ENCODE measurements at places on chromosomes 3 and 15.

- DNase-seq, result no peak
These were observed 163.6 kb downstream of the CHSY1 start for GRCh38 chr15:101088271-101088670.

DNA sequence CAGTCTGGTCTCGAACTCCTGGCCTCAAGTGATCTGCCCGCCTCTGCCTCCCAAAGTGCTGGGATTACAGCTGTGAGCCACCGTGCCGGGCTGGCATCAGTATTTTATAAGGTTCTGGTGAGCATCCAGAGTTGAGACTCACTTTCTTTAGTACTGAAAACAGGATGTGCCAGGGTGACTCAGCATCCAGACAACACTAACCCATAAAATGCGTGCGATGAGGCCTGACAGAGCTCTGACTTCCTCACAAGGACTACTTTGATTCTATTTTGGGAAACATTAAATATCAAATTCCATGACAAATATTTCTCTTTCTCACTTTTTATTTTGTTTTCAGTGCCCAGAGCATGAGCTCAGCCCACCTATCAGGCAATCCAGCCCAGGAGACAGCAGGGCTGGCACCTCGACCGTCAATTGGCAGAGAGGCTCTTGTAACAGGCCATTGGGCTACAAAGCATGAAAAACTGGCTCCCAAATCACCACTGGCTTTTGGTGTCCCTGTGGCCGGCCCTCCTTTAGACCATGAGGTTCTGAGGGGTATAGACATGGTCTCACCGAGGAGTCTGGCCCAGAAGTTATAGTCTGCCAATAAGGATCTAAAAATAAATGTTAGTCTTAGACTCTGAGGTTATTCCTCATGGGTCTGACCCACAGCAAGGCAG lies 75.0 kb downstream of the FEM1B start:
- DNase-seq, result no peak

DNA sequence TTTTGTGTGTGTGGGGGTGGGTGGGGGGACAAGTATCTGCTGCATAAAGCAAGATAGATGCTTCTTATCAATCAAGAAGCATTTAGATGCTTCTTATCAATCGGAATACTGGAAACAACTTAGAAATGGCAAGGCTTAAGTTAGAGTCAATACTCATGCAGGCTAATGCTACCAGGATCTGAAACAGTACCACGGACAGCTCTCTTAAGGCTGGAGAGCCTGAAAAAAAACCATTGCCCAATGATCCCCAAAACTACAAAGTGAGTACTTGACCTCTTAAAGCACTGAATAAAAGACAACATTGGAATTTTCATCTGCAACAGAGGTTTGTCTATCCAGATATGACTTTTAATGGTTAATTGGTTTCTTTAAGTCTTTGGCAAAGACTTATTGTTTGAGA lies 262.3 kb downstream of the GAP43 start:
- DNase-seq, result no peak

- DNase-seq, result peak; percentile 16
These were observed 20.6 kb downstream of the MYH15 start for GRCh38 chr3:108489776-108490175.

GRCh38 chr3:126781406-126781805 lies 77.4 kb downstream of the CHCHD6 start:
- no peak for DNase-seq

GRCh38 chr3:80014576-80014975 lies 246.8 kb upstream of the ROBO1 start:
- DNase-seq, result no peak

- no peak for DNase-seq
These were observed 485.9 kb downstream of the SQOR start for GRCh38 chr15:46120713-46121112.

- peak; percentile 4 for DNase-seq
These were observed 136.5 kb downstream of the ZNF609 start for GRCh38 chr15:64596701-64597476.

GRCh38 chr3:65901226-65901625 lies 137.5 kb downstream of the MAGI1 start:
- no peak for DNase-seq

- no peak for DNase-seq
These were observed 54.5 kb upstream of the TBL1XR1 start for GRCh38 chr3:177251755-177252154.

- DNase-seq, result no peak
These were observed at the start of gene ACSBG1 for GRCh38 chr15:78234515-78235040. ACSBG1 (minus strand) TSS chr15:78234565; CDS start chr15:78234501, 64 bp downstream.

GRCh38 chr15:76200641-76201105 lies 110.6 kb downstream of the ETFA start:
- DNase-seq, result no peak

- no peak for DNase-seq
These were observed 24.6 kb downstream of the TMCC1 start for GRCh38 chr3:129868912-129869311.

DNA sequence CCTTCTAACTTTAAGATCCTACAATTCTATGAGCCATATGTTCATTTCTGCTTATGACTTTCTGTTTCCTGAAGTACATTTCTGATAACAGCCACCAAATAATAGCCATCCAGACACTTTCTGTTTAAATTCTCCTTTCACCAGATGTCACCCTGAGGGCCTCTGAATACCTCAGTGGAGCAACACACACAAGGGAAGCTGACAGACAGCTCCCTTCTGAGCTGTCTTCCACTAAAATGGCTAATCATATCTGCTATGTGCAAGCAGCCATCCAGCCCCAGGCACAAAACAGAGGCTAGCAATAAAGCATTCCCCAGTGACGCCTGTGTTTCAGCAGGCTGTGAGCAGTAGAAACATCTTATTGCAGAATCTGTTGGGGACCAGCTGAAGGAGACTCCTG lies 666.6 kb upstream of the UBE2E2 start:
- DNase-seq, result no peak

- no peak for DNase-seq
These were observed 28.1 kb downstream of the NKIRAS1 start for GRCh38 chr3:23888617-23889228.

GRCh38 chr3:9071936-9072666 lies 108.8 kb upstream of the RAD18 start:
- no peak for DNase-seq

GRCh38 chr15:42508263-42508690 lies 12.8 kb downstream of the SNAP23 start:
- DNase-seq, result no peak

GRCh38 chr3:133775309-133775708 lies 29.1 kb downstream of the TF start:
- no peak for DNase-seq

GRCh38 chr3:178100908-178101307 lies 435.3 kb upstream of the KCNMB2 start:
- DNase-seq, result no peak

GRCh38 chr3:177827511-177828207 lies 630.4 kb upstream of the TBL1XR1 start:
- no peak for DNase-seq

- DNase-seq, result no peak
These were observed 84.8 kb upstream of the ICE2 start for GRCh38 chr15:60563539-60564404.

- DNase-seq, result peak; percentile 78
These were observed at the start of gene MGA for GRCh38 chr15:41660235-41661077. MGA (plus strand) TSS chr15:41660405.

DNA sequence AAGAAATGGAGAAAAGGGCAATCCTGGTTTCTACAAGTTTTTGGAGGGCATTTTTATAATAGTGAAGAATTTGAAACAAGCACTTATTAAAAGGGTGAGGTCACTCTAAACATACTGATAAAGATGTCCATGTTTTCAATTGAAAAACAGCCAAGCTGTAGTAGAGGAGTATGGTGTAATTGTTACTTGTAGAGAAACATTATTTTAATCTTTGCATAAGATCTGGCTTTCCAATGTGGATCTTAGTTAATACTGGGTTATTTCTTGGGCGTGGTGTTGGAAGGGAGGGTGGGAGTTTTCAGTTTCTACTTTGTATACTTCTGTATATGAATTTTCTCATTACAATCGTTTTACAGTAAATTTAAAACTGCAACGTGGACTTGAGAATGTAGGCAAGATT lies 22.8 kb downstream of the MORF4L1 start:
- DNase-seq, result no peak

- no peak for DNase-seq
These were observed 62.2 kb downstream of the ABTB1 start for GRCh38 chr3:127734754-127735473.

DNA sequence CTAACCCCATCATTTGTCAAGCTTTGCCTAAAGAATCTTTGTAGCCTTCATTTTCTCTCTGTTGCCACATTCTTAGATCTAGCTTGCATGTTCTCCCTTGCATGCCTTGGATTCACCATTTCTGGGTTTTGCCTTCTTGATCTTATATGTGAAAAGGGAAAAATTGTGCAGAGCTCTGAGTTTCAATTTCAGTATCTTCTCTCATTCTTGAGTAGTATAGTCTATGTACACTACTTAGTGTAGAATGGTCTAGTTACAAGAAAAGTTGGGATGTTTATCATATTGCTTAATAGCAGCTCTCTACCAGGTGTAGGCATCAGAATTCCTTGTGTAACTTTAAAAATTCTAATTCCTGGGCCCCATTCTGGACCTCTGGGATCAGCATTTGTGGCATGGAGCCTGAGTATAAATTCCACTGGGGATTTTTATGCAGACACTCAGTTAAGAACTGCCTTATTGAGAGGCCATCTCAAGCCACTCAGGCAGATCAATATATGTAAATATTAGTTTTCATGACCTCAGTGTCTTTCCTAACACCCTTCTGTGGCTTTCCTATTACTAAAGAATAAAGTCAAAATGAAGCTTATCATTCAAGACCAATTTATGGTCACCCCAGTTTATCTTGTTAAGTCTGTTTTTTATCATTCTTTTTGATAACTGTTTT lies 23.4 kb downstream of the GTF2E1 start:
- no peak for DNase-seq

GRCh38 chr15:63970621-63971426 lies 75.5 kb downstream of the DAPK2 start:
- no peak for DNase-seq

GRCh38 chr15:66620744-66621344 lies 55.0 kb upstream of the LCTL start:
- no peak for DNase-seq

GRCh38 chr15:91469632-91470567 lies 369.8 kb downstream of the SV2B start:
- no peak for DNase-seq

DNA sequence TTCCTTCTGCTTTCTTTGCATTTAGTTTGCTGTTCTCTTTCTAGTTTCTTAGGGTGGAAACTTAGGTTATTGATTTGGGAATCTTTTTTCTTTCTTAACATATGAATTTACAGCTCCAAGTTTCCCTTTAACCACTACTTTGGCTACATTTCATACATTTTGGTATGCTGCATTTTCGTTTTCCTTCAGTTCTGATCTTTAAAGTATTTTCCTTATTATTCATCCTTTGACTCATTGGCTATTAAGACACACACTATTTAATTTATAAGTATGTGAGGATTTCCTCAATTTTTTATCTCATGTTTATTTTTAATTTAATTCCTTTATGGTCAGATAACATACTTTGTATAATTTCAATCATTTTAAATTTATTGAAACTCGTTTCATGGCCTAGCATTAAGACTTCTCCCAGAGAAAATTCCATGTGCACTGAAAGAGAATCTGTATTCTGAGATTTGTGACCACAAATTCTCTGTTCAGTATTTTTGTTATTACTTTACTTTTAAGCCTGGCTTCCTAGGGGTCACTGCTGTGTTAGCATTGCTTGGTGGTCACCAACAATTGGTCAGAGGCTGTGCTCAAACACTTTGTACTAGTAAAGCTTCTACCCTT lies 87.7 kb downstream of the CFAP20DC start:
- DNase-seq, result no peak

GRCh38 chr15:42911058-42911592 lies 9.5 kb downstream of the TTBK2 start:
- DNase-seq, result no peak
